ENCODE measurements at places on chromosomes 2 and 18.

- no peak for DNase-seq
These were observed 44.5 kb upstream of the SERPINB2 start for GRCh38 chr18:63843008-63843407.

- no peak for DNase-seq
These were observed 231.1 kb upstream of the EPAS1 start for GRCh38 chr2:46066116-46066515.

DNA sequence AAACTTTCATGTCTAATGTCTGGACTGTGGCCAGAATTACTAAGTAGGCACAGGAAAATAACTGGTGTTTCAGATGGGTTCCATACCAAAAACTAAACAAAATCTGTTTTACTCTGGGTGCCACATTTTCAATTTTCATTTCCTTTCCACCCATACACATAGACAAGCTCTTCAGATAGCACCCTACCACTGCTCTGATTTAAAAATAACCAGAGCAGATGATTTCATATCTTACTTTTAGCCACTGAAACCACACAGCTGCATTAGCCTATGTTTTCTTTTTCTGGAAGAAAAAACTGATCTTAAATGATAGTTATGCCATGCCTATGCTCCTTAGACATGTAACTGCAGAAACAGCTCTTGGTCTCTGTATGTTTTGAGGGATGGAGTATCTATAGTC lies 647.6 kb downstream of the CPS1 start:
- DNase-seq, result no peak

DNA sequence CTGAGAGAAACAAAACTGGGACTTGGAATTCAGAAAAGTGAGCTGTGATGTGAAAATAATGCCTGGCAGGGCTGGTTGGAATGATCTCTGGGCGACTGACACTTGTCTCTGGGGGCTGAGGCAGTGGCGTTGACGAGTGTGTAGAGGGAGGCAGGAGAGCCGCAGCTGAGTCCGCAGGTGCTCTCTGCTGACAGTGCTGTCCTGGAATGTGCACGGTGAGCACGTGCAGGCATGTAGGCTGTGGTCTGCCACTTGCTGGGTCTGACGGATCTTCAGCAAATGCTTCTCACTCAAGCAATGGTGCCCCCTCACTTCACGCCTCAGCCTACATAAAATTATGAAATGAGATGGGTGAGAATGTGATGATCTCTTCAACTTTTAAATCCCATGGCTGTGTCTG lies 38.5 kb upstream of the ATP9B start:
- no peak for DNase-seq

GRCh38 chr2:130966775-130967490 lies 126.3 kb downstream of the FAM168B start:
- no peak for DNase-seq

DNA sequence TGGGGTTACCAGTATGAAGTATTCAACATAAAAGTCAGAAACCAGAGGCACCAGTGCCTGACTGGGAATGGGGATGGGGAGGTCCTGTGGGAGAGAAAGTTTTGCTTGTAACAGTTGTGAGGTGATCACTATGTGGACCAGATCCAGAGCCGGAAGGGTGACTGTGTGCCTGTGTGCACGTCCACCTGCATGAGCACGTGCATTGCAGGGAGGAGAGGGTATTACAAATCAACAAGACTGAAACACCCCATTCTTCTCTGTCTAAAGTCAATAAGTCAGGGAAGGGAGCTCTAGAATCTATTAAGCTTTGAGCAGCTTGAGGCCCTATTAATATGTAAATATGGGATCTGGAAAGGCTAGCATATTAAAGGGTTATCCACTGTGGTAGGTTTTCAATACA lies 241.0 kb upstream of the ACVR2A start:
- no peak for DNase-seq

- DNase-seq, result no peak
These were observed 132.0 kb upstream of the HDAC4 start for GRCh38 chr2:239532859-239533258.

- DNase-seq, result no peak
These were observed 12.6 kb downstream of the IL1R1 start for GRCh38 chr2:102154946-102155702.

GRCh38 chr2:62141142-62141740 lies 54.7 kb upstream of the B3GNT2 start:
- no peak for DNase-seq

GRCh38 chr2:64143169-64144056 lies 807 bp downstream of the PELI1 start:
- peak; percentile 43 for DNase-seq

DNA sequence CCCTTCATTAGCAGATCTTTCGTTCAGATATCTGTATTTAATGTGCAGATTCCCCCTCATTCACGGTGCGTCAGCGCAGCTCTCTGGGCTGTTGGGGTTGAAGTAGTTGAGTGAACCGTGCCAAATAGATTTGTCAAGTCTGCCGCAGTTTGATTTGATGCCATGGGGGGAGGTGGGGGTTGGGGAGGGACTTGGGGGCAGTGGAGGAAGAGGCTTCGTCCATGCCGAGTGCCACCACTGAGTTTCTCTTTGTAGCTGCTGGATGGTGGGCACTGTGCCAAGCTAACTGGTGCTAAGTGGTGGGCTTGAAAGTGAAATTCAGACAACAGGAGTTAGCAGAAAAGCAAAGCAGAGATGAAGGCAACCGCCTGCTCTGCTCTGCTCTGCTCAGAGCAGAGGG lies 47.9 kb downstream of the NRP2 start:
- no peak for DNase-seq

DNA sequence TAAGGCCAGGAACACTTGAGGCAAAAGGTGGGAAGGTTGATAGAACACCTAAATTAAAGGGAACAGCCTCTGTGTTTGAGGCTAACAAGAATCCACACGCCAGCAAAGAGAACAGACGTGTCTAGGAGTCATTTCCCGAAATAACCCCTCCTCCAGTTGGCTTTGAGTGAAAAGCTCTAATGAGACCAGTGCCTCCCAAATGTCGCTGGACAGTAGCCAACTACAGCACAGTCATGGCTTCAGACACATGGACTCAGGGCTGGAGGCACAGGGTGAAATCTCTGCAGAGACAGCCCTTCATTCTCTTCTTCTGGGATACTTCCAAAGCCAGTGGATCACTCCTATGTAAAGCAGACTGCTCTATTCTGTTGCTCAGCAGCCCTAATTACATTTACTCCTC lies 49.6 kb downstream of the SOWAHC start:
- DNase-seq, result no peak

DNA sequence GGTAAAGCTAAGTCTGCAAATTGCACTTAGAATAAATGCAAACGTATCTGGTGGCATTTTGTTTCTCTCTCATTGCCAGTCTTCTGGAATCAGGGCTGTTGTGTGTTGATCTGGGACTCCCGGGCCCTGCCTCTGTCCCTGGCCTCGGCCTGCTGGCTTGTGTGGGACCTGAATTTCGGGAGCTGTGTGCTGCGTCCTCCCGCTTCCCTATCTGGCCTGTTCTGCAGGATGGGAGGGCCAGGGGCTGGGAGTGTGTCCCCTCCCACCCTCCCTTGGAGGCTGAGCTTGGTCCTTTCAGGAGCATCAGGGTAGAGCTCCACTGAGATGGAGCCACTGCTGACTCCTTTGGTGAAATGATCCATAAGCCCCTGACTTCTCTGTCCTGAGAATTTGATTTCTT lies 118.5 kb downstream of the ACKR3 start:
- no peak for DNase-seq

- no peak for DNase-seq
These were observed 35.8 kb upstream of the ACSL3 start for GRCh38 chr2:222825031-222825430.

GRCh38 chr2:58853420-58853819 lies 612.3 kb upstream of the FANCL start:
- DNase-seq, result no peak

DNA sequence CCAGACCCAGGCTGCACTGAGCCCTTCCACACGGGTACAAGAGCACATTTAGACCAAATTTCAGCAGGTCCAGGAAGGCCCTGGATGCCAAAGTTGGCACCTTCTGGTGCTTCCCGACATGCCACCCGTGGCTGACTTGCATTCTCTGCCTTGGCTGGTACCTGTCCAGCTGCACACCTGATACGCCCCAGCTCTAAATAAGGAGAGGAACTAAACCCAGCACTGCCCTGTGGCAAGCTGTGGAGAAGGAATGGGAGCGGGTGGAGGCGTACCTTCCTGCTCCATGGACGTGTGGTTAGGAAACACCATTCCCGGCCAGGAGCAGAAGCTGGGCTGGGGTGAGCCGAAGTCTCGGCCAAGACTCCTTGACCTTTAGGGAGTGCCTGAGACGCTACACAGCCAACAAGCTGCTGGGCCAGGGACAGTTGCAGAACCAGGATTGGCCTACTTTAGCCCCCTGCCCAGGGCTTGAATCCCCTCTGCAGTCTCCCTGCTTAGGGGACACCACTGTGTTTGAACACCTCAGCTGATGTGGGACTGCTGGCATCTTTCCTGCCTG lies 86.5 kb upstream of the TAF1B start:
- no peak for DNase-seq

GRCh38 chr2:31778153-31778552 lies 197.4 kb upstream of the SRD5A2 start:
- no peak for DNase-seq

GRCh38 chr2:197107291-197108269 lies 181.1 kb upstream of the PGAP1 start:
- no peak for DNase-seq

DNA sequence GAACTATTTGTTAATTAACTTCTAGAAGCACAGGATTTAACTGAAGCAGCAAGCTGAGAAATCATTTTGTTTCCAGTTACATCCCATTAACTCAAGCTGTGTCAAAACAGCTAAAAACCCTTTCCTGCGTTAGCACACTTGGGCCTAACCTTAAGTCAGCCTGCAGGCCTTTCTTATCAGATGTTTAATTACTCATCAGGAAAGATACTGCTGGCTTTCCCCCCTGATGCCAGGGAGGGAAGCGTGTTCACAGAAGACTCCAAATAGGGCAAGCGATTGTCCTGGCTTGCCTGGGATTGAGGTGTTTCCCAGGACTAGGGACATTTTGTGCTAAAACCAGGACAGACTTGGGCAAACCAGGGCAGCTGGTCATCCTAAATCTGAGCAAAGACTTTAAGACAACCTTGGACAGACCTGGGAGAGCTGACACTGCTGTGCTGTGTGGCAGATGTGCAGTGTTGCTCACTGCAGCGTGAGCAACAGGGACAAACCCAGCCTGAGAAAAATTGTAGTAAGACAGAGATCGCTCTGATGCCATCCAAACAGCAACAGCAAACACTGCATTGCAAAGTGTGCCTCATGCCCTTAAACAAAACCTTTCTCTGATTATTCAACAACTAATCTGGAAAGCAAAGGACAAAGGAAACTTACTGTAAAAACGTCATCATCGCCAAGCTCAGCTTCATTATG lies 100.9 kb downstream of the SPRED2 start:
- no peak for DNase-seq

DNA sequence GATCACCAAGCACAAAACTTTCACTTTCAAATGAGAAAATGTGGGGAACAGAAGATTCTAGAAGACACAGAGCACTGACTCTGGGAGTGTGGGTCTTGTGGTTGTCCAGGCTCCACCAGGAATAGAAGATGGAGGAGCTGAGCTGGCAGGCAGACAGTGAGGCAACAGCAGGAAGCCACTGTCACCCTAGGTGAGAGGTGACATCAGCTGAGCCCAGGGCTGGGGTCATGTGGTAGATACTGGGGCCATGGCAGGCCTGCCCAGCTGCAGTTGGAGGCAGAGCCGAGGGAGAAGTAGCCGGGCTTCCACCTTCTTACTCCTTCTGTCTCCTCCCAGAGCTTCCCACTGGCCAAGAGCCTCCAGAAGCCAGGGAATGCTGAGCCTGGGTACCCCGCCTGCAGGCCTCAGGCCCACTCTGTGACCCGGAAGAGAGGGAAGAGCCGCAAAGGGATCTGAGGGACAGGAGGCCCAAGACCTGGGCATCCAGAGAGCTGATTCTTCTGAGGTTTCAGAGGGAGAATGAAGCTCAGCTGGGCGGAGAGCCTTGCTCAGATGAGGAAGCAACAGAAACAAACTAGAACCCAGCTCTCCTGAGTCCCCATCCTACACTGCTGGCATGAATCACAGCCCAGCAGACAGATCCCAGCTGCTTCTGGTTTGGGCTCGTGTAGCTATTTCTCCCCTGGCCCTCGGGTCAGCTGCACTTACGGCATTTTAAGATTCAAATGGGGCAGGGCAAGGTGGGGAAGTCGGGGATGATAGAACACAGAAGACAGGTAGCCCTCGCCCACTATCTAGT lies 39.8 kb upstream of the ASAP2 start:
- no peak for DNase-seq

DNA sequence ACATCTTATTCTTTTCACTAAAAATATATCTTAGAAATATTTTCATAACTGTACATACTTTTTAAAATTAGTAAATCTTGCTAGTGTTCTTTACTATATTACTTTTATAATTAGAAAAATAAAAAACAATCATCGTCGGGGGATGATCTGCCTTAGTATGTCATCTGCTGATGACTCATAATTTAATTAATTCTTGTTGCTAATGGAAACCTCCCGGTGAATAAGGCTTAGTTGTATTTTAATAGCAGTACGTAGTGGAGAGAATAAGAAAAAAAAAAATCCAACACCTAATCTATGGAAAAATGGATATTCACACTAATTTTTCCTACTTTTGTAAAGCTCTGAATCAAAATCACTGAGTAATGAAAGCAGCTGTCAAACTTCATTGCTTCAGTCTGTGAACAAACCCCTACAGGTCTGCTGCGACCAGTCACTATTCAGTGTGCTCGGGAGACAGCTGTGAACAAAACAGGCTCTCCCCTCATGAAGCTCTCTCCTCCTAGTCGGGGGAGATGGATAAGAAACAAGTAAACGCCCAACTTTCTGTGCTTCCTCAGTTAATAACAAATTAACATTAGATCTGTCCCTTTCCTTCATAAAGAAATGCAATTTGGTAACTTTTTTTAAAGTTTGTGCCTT lies 97.4 kb upstream of the UPP2 start:
- DNase-seq, result no peak

DNA sequence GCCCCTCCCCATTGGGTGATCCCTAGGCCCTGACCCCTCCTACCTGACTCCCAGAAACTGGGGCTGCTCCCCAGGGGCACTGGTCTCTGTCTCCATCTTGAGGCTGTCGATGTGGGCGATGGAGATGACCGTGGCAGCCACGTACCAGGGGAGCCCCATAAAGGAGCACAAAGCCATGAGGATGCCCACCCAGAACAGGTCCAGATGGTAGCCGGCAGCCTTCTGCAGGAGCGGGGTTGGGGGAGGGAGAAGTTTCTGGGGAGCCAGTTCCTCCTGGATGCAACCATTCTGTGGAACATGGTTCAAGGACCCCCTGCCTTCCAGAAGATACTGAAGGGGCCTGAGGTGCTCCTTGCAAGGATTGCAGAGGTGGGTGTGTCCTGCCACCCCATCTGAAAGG lies 34.0 kb downstream of the MTHFD2 start:
- DNase-seq, result no peak

GRCh38 chr2:152037743-152038435 lies 61.0 kb downstream of the CACNB4 start:
- no peak for DNase-seq

- DNase-seq, result no peak
These were observed 15.7 kb downstream of the NDUFV2 start for GRCh38 chr18:9117980-9118841.
